ENCODE measurements at places on chromosomes 11 and 22.

GRCh38 chr22:20156611-20157429 is 6.0 kb upstream of the CCDC188 start:
- peak; percentile 90 for DNase-seq

- no peak for DNase-seq
Observed at GRCh38 chr22:32990187-32990586, 68.0 kb downstream of the SYN3 start.

GRCh38 chr11:124793466-124794278 is 6.5 kb downstream of the MSANTD2 start:
- DNase-seq, result peak; percentile 27

DNA sequence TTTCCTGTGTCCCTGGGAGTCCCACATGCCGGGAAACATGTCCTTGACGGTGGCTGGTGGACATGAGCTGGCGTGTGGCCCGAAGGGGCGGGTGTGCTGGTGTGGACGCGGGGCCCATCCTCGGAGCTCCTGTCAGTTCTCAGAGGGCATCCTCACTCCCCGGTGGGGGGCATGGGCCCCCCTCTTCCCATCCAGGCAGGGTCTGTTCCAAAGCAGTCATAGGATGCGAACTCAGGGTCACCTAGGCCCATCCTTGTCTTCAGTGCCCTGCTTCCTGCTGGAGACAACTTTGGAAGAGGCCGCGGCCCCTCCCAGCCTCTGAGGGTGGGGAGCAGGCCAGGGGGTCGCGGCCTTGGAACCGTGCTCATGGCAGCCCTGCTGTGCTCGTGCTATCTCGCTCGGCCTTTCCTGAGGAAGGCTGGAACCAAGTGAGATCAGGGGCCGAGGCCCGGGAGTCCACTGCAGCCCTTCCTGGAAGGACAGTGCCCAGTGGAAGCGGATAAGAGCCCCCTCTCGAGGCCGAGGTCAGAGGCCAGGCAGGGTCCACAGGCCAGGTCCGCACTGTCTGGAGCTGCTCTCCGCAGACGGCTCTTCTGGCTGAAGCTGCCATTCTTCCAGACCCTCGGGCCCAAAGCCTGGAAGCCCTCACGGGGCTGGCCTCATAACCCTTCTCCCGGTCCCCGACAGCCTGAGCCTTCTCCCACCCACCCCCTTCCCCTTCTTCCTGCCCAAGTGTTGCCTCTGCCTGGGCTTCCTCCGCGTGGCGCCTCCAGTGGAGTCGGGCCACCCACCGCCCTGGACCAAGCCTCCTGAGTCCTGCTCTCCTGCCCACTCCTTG is 8.7 kb downstream of the GRK2 start:
- no peak for DNase-seq

- DNase-seq, result no peak
Observed at GRCh38 chr11:24124876-24125275, 372.0 kb upstream of the LUZP2 start.

DNA sequence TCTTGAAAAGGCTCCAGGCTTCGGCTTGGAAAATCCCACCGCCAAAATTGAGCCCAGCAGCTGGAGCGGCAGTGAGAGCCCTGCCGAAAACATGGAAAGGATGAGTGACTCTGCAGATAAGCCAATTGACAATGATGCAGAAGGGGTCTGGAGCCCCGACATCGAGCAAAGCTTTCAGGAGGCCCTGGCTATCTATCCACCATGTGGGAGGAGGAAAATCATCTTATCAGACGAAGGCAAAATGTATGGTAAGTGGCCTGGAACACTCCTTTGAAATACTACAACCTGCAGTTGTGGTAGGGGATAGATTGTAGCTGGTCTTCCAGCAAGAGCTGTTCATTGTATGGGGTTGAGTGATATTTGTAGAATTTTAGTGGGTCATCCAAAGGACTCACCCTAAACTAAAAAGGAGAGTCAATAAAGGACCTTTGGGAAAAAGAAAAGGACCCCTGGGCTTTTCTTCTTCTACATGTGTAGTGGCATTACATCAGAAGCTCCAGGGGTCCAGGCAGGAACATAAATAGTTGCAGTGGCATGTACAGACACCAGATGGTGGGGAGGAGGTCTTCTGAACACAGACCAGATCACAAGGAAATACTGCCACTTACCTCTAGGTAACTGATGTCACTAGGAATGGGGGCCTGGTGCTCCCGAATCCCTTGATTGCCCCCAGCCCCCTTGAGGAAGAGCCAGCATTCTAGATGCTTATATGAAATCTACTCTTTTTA is 90.1 kb downstream of the TEAD1 start:
- DNase-seq, result no peak

GRCh38 chr11:76515494-76515893 is 70.7 kb downstream of the EMSY start:
- DNase-seq, result no peak

DNA sequence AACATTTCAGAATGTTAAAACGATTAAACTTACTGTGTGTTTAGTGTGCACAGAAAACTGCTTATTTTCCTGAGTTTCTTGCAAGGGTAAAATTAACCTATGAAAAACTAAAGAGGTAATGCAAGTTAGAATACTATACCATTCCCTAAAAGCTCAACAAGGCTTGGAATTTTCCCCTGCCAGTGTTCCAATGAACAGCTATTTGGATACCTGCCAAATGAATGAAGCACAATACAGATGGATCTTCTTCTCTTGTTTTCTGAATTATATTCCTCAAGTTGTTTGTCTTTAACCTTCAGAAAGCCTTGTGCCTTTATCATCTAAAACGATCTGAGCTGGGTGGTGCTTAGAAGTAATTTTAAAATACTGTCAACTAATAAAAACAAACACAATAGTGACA is 204.5 kb downstream of the LRRC4C start:
- DNase-seq, result no peak

GRCh38 chr11:88428959-88429358 is 91.4 kb upstream of the CTSC start:
- DNase-seq, result no peak

GRCh38 chr11:62601122-62601371 is 618 bp downstream of the MTA2 start:
- peak; percentile 64 for DNase-seq

DNA sequence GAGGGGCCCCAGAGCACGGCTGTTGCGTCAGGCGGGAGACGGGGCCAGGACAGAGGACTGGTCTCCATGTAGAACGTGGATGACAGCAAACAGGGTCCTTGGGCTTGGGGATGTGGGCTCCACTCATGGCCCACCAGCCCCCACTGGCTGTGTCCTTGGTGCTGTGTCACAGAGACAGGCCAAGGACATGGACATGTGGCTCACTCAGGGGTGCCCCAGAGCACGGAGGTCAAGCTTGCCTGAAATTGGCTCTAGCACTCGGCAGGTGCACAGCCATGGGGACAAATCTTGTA is 14.4 kb downstream of the FADS2 start:
- no peak for DNase-seq

DNA sequence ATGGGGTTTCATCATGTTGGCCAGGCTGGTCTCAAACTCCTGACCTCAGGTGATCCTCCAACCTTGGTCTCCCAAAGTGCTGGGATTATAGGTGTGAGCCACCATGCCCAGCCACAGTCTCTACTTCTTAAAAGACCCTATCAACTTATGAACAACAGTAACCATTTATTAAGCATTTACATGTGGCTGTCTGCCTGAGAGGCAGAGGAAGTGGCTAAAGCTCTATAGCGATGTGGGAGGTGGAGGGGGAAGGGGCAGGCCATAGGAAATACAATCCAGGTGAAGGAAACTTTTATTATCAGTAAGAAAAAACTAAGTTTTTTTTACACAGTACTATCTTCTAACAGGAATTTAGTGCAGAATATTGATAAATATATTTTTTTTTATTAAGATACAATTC is 87.8 kb upstream of the PHOX2A start:
- no peak for DNase-seq

DNA sequence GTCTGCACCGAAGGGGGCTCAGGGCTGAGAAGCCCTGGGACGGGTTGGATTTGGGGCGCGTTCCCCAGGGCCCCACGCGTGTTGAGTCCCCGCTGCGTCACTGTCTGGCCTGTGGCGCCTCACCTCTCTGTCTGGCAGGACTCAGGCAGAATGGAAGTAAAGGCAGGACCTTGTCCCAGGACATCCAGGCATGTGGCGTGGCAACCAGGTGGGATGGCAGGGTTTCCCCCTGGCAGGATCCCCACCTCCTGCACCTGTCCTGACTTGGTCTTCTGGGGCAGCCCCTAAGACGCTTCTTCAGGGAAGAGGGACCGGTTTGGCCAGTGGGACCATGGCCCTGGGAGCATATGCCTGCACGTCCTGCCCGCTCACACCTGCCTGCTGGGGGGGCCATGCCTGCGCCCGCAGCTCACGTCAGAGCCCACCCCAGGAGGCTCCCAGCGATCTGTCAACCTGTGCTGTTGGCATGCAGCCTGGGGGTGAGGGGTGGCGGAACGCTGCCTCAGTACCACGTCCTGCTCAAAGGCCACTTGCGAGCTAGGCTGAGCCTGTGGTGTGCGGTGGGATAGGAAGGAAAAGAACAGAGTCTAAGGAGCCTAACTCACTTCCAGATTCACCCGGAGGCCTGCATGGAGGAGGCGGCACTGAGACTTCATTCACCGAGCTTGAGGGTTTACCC is 72.7 kb downstream of the KCNQ1 start:
- peak; percentile 1 for DNase-seq

DNA sequence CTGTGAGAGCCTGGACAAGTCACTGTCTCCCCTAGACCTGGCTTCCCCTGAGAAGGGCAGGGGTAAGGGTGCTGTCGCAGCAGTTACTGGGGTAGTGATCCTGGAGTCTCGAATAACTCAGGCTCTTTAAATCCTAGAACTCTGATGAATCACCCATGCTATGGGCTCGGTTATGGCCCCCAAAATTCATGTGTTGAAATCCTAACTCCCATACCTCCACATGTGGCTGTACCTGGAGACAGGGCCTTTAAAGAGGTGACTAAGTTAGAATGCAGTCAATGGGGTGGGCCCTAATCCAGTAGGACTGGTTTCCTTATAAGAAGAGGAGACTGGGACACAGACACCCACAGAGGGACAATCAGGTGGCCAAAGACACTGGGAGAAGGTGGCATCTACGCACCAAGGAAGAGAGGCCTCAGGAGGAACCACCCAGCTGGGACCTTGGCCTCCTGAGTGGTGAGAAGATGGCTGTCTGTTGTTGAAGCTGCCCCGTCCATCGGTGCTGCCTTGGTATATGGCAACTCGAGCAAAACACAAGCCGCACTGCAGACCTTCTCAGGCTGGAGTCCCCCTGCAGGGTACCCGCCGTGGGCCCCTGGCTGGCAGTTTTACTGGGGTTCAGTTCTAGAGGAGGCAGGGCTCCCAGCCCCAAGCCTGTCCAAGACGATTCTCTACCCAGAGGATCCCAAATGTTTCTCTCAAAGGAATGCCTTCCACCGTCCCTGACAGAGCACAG is 48.8 kb upstream of the SHISAL1 start:
- no peak for DNase-seq

DNA sequence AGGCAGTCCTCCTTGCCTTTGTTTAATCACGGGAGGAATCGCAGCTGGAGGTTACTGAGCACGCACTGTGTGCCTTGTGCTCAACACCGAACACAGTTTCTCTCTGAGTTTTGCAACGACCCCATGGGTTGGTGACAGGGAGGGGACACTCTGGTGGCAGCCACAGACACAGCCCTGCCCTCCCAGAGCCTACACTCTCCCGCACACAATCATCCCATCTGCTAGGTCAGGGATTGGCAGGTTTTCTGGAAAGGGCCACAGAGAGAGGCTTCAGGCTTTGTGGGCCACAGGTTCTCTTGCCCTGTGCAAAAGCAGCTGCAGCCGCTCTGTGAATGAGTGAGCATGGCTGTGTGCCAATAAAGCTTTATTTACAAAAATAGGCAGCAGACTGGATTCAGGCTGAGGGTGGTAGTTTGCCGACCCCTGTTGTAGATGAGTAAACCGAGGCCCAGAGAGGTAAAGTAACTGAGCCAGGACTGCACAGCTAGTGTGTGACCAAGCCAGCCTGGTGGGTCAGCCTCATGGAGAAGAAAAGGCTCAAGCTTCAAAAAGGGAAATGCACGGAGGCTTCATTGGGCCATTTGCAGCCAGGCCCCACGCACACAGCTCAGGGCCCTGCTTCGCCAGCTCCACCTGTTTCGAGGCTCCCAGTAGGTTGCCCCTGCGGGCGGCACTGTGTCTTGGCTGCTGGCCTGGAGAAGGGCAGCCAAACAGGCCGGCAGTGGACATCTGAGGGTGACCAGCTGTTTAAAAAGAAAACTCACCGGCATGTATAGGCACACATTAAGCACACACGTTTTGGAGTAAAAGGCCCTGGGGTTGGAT is 16.3 kb downstream of the LTO1 start:
- DNase-seq, result no peak

- no peak for DNase-seq
Observed at GRCh38 chr22:33160525-33160924, 102.3 kb upstream of the SYN3 start.

DNA sequence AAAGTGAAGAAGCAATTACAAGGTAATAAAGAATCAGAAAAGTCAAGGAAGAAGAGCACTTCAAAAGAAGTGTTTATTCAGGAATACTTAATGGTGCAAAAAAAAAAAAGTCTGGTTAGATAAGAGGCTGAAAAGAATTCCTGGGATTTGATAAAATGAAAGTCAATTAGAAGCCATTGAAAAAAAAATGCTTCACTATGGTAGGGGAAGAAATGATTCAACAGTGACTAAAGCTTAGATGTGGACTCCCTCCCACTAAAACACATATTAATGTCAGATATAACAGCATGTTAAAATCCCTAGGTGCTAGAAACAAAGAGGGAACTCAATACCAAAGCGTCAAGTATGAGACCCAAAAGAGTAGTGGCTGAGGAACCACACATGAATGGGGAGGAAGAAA is 335.3 kb upstream of the PITPNB start:
- no peak for DNase-seq

DNA sequence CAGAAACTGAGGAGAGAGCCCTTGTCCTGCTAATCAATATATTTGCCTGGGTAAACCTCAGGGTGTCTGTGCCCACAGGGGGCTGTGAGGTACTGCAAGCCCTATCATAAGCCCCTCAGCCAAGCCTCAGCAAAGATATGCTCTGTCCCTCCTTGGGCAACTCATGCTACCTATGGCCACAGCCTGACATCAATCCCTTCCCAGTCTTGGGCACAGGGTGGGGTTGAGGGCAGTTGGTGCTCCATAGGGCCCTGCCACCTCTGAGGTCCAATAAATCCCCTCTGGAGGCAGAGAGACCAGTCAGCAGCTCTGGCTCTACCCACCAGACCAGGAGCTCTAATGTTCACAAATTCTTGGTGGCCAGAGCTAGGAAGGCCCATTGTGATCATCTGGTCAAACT is 23.8 kb downstream of the TPBGL start:
- no peak for DNase-seq

- no peak for DNase-seq
Observed at GRCh38 chr11:120546312-120547205, 35.0 kb downstream of the GRIK4 start.

GRCh38 chr11:34585304-34585734 is 35.6 kb upstream of the EHF start:
- no peak for DNase-seq

DNA sequence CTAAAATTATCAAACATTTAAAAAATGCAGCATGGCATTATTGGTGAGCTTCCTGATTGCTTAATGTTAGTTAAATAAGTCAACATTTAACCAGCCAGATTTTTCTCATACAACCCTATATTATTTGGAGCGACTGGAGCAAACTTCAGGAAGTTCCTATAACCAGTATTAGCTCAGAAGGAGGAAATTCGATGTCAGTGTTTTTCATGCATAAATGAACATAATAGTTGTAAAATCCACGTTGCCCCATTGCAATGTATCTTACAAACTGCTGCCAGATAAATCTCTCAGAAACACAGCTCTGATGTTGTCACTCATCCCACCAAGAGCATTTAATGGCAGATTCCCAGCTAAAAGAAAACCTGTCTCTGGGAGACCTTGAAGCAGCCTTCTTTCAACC is 278.5 kb downstream of the CASP12 start:
- DNase-seq, result no peak

GRCh38 chr11:31421820-31422219 is 52.2 kb downstream of the DNAJC24 start:
- no peak for DNase-seq

GRCh38 chr11:13963949-13964770 is 1.6 kb downstream of the SPON1 start:
- DNase-seq, result peak; percentile 9

Measured in stimulated activated CD4-positive, alpha-beta T cell treated with anti-CD3 and anti-CD28 coated beads, Interleukin-4, amount 100 ng/mL, for 24 hours (primary cell).